Adrenal gland (tissue), 19 donors: ENCODE measurements at places on chromosomes 5 and 9. TPM values are rescaled to one million over a fixed set of nuclear protein-coding genes. Genes with fewer than 3 reads are reported as not detected.
A peak's percentile ranks its signal among the peaks of the same experiment; 100 is the strongest.

TMEM174 gene
- not detected for total RNA-seq

GRCh38 chr5:173778784-173779304, 109.3 kb upstream of the CPEB4 start:
- H3K36me3 ChIP-seq, result no peaks in the 10 kb centered on the region
- no peak overlapping the region for H3K4me3 ChIP-seq
- no peaks in the 10 kb centered on the region for H3K27me3 ChIP-seq
- DNase-seq, result no peak
- peak overlapping the region; percentile 2 for H3K27ac ChIP-seq

DNA sequence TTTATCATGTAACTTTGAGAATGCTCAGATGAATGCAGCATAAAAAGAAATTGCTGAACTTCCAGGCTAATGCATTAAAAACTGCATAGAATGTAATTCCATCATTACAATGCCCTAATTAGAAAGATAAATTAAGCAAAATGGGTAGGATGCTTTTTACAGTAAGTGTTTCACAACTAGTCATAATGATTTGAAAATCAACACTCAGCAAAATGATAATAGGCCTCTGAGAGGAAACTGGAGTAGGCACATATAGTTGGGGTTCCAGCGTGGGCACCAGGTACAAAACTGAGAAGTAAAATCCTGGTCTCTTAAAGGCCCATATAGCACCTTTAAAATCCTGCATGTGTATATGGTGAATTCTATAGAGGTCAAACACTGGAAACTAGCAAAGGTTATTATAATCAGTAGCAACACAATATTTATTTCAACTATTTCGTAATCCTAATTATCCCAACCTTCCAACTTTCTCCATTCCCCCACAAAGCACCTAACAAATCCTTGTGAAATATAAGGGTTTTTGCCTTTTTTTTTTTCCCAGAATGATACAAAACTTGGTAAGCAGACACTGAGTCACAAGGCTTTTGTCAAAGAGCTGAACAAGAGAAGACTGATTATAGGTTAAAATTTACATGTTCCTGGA, 108.0 kb upstream of the NR5A1 start:
- H3K4me3 ChIP-seq, result no peak overlapping the region
- H3K27me3 ChIP-seq, result peaks cover 4% of the 10 kb centered on the region
- no peak for DNase-seq
- no peaks in the 10 kb centered on the region for H3K36me3 ChIP-seq
- no peaks in the 10 kb centered on the region for H3K4me1 ChIP-seq

- H3K4me3 ChIP-seq, result no peak overlapping the region
- H3K27ac ChIP-seq, result no peak overlapping the region
- H3K4me1 ChIP-seq, result no peaks in the 10 kb centered on the region
- DNase-seq, result no peak
- no peaks in the 10 kb centered on the region for H3K36me3 ChIP-seq
Measured at GRCh38 chr5:157351802-157352092, 85.8 kb downstream of the CYFIP2 start.

GRCh38 chr9:91188719-91189590, 172.8 kb downstream of the AUH start:
- no peak overlapping the region for H3K4me3 ChIP-seq
- H3K27me3 ChIP-seq, result no peaks in the 10 kb centered on the region
- no peak overlapping the region for H3K27ac ChIP-seq
- peaks cover 18% of the 10 kb centered on the region for H3K4me1 ChIP-seq

DNA sequence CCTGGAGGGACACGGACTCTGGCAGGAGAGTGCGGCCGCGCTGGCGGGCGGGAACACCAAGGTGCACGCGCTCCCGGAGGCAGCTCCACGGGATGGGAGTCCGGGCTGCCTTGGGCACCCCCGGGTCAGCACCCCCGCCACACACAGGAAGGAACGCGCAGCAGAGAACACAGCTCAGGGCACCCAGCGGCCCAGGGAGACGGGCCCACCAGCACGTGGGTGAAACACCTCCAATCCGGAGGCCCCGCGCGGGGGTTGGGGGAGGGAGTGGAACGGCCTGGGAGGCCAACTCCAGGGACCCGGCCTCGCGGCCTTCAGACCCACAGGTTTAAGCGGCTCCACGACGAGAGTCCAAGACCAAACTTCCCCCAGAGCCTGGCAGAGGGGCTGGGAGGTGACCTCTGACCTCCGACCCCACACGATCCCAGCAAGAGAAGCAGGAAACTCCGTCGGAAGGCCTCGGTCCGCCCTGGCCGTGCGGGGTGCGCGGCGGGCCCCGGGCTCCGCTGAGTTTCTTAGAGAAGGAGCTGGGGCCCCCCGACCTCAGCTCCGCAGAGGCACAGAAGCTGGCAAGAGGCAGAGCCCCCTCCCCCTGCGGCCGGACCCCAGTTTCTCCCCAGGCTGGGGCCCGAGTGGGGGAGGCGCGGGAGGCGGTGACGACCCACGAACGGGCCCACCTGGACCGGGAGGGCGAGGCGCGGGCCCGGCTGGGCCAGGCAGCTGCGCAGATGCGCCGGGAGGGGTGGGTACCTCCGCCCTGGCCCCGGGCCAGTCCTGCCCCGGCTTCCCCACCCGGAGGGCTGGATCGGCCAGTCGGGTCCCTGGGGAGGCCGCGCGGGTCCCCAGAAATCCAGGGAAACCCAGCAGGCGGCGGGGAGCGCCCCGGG, 851 bp downstream of the NACC2 start:
- no peaks in the 10 kb centered on the region for H3K36me3 ChIP-seq
- DNase-seq, result peak; percentile 85
- no peaks in the 10 kb centered on the region for H3K27me3 ChIP-seq
- peaks cover 17% of the 10 kb centered on the region for H3K4me1 ChIP-seq
- peak overlapping the region; percentile 79 for H3K27ac ChIP-seq
